Right forelimb (tissue), 1 donor: ENCODE measurements at places on chromosomes 12 and 14.

- DNase-seq, result peak; percentile 80
Measured at GRCh38 chr12:52037248-52037861, 13.9 kb upstream of the NR4A1 start.

DNA sequence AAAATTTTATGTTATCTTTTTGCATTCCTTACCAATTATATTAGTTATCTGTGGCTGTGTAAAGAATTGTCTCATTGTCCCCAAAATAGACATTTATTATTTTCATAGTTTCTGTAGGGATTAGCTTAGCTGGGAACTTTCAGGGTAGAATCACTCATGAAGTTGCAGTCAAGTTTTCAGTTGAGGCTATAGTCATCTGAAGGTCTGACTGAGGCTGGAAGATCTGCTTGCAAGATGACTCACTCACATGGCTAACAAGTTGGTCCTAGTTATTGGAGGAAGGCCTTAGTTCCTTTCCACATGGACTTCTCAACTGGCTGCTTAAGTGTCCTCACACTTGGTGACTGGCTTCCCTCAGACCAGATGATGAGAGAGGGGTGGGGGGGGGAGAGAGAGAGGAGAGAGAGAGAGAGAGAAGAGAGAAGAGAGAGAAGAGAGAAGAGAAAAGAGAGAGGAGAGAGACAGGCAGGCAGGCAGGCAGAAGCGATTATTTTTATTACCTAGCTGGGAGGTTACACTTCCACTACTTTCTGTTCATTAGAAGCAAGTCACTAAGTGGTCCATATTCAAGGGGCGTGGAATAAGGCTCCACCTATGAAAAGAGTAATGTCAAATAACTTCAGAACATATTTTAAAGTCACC lies 6.4 kb downstream of the AP5M1 start:
- no peak for DNase-seq

DNA sequence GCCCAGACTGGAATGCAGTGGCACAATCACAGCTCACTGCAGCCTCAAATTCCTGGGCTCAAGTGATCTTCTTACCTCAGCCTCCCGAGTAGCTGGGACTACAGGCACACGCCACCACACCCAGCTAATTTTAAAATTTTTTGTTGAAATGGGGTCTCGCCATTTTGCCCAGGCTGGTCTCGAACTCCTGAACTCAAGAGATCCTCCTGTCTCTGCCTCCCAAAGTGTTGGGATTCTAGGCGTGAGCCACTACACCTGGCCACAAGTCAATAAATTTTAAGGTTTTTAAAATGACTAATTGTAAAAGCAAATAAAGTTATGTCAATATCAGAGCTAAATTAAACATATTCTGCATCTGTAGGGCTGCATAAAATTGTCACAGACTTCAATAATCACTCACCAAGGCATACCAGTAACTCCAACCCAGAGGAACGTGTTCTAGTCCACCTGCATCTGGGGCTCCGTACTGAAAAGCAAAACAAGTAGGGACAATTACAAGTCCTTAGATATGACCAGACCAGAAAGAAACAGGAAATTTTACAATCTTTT lies 13.9 kb downstream of the GNS start:
- no peak for DNase-seq

- DNase-seq, result no peak
Measured at GRCh38 chr12:103673891-103674375, 86.9 kb downstream of the STAB2 start.

- DNase-seq, result no peak
Measured at GRCh38 chr12:6748761-6749160, 4.2 kb downstream of the MLF2 start.

GRCh38 chr14:105527826-105528585 lies 1.6 kb downstream of the TMEM121 start:
- DNase-seq, result peak; percentile 90

DNA sequence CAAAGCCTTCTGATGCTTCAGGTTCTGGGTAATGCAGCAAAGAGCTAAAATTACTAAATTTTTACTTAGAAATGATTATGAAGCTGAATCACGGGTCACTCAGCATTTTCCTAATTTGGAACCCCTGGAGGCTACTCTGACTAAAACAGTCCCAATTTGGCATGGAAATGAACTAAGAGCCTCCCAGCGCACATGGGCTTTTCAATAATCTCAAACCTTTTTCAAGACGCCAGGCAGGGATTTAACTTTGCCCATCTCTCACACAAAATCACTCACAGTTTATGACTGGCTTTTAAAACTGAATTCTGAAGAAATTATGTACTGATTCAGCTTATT lies 68.3 kb downstream of the LLPH start:
- no peak for DNase-seq

DNA sequence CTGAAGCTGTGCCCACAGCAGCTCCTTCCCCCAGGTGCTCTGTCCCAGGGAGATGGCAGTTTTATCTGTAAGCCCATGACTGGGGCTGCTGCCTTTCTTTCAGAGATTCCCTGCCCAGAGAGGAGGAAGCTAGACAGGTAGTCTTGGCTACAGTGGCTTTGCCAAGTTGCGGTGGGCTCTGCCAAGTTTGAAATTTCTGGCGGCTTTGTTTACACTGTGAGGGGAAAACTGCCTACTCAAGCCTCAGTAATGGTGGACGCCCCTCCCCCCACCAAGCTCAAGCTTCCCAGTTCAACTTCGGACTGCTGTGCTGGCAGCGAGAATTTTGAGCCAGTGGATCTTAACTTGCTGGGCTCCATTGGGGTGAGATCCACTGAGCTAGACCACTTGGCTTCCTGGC lies 124.7 kb downstream of the MSRB3 start:
- no peak for DNase-seq

- DNase-seq, result no peak
Measured at GRCh38 chr12:108905725-108906124, 25.8 kb downstream of the DAO start.

DNA sequence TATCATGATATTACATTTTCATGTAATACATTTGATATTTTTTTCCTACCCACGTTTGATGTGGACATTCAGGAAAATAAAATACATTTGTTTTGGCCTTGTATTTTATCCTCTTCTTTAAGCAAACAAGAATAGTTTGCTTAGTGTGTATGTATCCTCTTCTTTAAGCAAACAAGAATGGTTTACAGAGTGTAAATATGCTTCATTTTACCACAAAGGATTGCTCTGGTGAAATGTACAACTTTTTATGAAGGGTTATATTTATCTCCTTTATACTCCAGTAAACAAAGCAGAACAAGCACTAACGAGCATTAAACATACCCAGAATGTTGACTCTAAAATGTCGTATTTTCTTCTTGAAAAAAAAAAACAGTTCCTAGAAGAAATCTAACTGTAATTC lies 244.7 kb downstream of the KCNH5 start:
- DNase-seq, result no peak

GRCh38 chr12:39905152-39905551 lies 200.7 kb downstream of the SLC2A13 start:
- peak; percentile 56 for DNase-seq

- no peak for DNase-seq
Measured at GRCh38 chr14:94462219-94462551, 9.6 kb upstream of the SERPINA11 start.

DNA sequence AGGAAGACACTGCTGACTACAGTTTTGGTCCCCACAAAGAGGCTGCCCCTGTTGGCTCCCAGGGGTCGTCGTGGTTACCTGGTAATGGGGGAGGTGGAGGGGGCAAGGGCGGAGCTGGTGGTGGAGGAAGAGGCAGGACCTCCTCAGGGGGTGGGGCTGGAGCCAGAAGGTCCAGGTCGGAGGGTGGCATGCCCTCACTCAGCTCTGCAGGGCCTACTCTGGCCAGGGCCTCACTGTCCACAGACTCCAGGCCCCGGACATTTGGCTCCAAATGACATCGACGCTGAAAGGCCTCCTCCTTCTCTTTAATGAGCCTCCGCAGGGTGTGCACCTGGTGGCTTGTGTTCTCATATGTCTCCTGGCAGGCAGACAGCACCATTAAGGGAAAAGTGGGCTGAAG lies 28.5 kb downstream of the PRPF40B start:
- DNase-seq, result no peak

GRCh38 chr12:57175428-57176138 lies 28.2 kb upstream of the LRP1-AS start:
- peak; percentile 81 for DNase-seq

- DNase-seq, result no peak
Measured at GRCh38 chr14:90489916-90490719, 93.3 kb downstream of the CALM1 start.

DNA sequence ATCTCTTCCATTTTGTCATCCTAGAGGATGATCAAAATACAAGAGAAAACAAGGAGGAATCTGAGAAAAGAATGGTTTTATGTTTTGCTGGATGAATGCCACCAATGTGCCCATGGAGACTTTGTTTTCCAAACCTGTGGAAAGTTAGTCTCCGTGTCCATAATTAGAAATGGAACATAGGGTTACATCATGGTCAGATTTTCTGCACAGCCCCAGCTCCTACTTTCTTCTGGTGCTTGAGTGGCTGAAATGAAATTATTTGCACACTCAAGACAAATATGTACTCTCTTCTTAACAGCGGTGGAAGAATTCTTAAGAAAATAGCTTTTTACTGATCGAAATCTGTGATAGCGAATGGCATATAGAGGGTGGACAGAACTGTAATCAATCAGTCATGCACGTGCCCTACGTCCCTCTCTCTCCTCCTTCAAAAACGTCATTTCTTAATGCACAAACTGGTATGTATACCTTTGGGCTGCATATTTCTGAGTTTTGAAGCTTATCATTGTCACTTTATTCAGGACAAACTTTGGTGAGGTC lies 825.2 kb downstream of the AACS start:
- DNase-seq, result no peak

DNA sequence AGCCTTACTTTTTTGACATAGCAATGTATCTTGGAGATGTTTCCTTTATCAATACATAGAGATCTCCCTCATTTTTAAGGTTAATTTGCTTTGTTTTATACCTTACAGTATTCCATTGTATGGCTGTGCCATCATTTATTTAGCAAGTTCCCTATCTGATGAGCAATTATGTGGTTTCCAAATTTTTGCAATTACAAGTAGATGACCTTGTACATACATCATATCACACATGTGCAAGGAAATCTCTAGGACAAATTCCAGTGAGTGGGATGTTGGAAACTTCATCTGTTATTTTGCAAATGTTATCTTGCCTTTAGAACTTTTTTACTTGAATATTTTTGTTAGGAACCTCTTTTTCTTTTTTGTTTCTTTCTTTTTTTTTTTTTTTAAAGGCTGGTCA lies 49.7 kb downstream of the DRAM1 start:
- DNase-seq, result no peak

GRCh38 chr12:131990066-131990979 lies 40.6 kb downstream of the EP400 start:
- DNase-seq, result no peak

GRCh38 chr12:1879633-1880032 lies 38.8 kb downstream of the CACNA2D4 start:
- DNase-seq, result no peak

GRCh38 chr14:41604721-41605531 lies 1.8 kb upstream of the LRFN5 start:
- DNase-seq, result peak; percentile 88

DNA sequence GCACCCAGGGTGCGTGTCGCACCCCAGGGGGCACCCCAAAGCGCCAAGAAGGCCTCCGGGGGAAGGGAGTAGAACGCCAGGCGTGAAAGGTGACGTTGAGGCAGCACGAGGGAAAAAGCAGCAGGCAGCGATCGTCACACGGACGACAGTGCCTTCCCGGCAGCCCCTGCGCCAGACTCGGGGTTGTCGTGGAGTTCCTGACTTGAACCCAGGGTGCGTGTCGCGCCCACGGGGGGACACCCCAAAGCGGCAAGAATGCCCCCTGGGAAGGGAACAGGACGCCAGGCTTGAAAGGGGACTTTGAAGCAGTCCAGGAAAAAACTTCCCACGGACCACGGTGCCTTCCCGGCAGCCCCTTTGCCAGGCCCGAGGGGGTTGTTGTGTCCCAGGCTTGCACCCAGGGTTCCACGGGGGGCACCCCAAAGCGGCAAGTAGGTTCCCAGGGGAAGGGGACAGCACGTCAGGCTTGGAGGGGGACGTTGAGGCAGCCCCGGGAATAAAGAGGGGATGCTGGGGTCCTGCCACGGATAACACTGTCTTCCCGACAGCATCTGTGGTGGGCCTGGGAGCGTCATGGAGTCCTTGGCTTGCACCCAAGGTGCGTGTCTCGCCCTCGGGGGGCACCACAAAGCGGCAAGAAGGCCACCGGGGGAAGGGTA lies 159.2 kb upstream of the ALG10B start:
- no peak for DNase-seq

GRCh38 chr14:60735416-60735815 lies 855 bp downstream of the MNAT1 start:
- no peak for DNase-seq

DNA sequence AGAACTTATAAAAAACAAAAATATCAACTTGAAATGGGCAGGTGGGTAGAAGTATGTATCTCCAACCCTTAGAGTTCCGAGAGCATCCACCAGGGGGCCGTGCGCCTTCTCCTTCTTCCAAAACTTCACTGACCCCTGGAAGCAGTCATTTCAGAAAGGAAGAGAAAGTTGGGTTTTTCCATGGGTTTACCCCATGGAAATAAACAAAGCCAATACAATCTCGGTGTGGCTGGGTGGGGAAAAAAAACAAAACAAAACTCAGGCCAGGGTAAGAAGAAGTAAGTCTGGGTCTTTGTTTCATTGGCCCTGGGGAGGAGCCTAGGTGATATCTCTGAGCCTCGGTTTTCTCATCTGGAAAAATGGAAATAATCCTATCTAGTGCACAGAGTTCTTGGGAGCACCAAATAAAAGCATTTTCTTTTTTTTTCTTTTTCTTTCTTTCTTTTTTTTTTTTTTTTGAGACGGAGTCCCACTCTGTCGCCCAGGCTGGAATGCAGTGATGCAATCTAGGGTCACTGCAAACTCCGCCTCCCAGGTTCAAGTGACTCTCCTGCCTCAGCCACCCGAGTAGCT lies 33.6 kb upstream of the HNF1A start:
- DNase-seq, result peak; percentile 46

DNA sequence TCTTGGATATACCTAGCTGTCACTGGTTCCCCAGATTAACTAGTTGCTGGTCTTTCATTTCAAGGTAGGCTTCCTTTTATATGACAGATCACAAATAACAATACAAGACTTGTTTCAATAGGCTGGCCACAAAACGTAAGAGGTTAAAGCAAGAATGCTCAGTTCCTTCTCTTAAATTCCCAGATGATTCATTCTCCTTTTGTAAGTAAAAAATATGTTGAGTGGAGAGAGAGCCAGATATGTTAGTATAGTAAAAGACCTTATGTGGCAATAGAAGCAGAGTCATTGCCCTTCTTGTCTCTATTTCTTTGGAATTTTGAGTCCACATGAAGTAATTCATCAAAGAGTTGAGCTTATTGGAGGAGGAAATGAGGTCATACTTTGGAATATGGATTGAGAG lies 939.0 kb upstream of the ATXN7L3B start:
- DNase-seq, result no peak

DNA sequence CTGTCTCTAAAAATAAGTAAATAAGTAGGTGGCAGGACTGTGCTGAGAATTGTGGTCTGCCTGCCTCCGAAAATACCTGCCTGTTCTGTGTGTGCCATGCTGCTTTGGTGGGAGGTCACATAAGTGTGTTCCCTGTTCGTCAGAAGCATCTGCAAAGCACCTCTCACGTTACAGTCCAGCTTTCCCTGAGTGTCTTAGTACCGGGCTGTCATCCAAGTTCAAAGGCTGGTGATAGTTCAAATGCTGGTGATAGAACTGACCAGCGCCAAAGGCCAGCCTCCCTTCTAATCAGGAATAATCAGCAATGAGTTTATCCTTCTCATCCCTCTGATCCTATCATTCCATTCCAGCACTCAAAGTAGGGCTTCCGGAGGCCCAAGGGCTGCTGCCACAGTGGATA lies 5.6 kb downstream of the CABP1 start:
- no peak for DNase-seq

- DNase-seq, result no peak
Measured at GRCh38 chr12:116273813-116274550, 3.5 kb downstream of the MED13L start.

- DNase-seq, result no peak
Measured at GRCh38 chr12:10567813-10568212, 45.6 kb downstream of the MAGOHB start.
